ENCODE measurements at places on chromosomes 5 and 9.

DNA sequence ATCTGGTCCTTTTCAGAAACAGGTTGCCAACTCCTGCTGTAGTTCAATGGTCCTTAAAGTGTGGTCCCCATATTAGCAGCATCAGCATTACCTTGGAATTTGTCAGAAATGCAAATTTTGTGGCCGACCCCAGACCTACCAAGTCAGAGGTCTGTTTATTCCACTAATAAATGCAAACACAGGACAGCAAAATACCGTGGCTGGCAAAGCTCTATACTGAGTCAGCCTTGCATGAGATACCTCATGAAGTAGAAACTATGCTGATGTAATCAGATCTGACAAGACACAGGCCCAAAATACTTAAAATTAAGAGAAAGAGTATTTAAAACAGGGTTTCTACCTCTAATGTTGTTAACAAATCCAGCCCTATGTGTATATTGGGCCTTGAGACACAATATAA, 3.0 kb downstream of the GOLM1 start:
- DNase-seq, result no peak

- no peak for DNase-seq
These were observed 11.4 kb upstream of the ENG start for GRCh38 chr9:127865645-127866464.

DNA sequence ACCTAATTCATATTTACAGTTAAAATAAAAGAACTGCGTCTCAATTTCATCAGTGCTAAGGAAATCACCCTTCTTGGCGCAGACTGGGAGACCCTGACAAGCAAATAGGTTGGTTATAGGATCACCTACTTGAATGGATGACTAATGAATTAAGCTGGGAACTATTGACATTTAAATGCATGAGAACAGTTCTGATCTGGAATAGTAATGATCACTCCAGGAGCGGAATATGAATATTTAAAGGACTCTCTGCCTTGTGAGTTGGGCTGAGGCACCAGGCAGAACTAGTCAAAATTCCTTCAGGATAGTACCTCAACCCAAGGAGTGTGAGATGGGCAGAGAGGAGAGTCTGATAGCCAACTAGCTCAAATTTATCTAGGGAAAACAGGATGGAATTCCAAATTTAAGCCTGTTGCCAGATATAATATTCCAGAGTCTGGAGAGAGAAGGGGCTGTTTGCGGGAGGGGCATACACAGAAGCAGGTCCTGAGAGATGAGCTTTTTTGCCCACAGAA, 364.4 kb downstream of the CSNK1G3 start:
- DNase-seq, result no peak

- DNase-seq, result no peak
These were observed 130.0 kb upstream of the CDKN2B start for GRCh38 chr9:22138956-22139660.

DNA sequence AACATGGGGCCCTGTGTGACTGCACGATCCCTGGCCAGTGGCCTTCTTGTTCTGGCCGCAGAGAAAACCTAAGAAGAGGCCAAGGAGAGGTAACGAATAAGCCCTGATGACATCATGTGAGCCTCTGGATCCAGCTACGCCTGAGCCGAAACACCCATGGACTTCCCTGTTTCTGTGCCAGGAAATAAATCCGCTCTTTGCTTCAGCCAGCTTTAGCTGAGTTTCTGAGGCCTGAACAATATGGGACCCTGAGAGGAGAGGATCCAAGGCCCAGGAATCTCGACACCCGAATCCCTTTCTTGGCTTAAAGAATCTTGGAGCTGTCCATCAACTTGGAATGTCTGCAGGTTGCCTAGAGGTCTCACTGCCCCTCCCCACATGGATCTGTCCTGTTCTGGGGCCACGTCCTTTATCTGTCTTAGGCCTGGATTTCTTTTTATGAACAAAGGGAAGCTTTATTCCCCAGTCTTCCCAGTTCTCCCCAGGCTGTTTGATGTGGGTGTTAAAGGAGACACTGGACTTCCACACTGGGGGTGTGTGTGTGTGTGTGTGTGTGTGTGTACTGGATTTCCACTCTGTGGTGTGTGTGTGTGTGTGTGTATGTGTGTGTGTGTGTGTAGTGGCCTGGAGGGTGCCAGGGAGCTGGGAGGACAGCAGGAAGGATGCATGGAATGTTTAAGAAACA, 13.7 kb downstream of the IER5L start:
- no peak for DNase-seq

- peak; percentile 29 for DNase-seq
These were observed 19.7 kb downstream of the ANXA2R start for GRCh38 chr5:43020399-43020746.

DNA sequence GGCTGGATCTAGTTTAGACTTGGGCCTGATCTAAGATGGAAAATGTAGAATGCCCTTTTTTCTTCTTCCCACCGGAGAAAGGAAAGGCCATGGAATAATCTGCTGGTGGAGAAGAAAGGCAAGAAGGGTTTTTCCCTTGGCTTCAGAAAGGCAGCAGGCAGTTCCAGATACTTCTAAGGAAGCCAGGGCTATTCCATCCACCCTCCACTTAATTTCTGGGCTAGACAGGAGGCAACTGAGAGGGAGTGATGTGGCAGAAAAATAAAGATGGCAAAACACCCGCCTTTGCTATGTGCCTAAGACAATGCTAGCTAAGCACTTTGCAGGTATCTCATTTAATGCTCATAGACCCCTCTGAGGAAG, 9.9 kb downstream of the MYOZ3 start:
- no peak for DNase-seq

DNA sequence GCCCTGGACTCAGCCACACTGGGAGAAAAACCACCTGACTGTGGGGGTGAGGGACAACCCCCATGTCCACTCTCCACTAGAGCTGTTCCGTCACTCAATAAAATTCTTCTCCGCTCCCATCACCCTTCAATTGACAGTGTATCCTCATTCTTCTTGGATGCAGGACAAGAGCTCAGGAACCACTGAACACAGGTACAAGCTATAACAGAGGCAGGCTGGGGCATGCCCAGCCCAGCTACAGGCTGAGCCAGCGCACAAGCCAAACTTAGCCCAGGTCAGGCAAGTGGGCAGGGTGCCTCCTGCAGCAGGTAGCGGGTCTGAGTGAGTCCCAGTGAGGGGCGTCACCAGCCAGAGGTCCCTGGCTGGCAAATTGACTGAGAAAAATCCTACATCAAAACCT, 183.4 kb downstream of the HINT1 start:
- no peak for DNase-seq

GRCh38 chr9:94925751-94926430, 199.4 kb downstream of the AOPEP start:
- no peak for DNase-seq

DNA sequence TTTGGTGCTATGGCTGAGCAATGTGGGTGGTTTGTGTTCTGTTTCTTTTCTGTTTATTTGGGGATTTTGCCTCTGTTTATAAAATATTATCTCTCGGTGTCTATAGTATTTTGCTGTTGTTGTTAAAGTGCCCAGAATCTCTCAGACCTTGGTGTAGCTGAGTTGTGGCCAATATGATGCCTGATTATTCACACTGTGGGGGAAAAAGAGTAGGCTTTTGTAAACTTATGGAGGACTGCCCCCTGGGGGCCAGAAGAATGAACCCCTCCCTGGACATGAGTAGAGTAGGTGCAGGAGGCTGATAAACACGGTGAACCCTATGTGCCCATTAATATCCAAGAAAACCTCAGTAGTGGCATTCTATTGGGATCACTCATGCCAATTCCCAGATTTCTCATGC, 49.0 kb upstream of the DPYSL3 start:
- no peak for DNase-seq

DNA sequence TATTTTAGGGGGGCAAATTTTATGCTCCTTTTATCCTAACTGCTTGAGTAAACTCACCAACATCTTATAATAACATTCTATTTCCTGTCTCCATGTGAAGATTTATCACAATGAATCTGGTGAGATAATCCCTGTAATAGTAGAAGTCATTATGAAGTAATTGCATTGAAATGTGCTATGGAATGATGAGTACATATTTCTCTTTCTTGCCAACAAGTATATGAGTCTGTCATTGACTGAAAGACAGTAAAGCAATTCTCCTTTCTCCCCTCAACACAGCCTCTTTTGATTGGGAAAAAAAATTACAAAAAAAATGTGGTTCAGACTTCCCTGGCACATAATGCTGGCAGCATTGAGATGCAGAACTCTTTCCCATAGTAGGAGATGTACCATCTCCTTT, 459.2 kb upstream of the RGMB start:
- DNase-seq, result no peak

- DNase-seq, result no peak
These were observed 27.0 kb downstream of the GRIN3A start for GRCh38 chr9:101711330-101711941.

- DNase-seq, result no peak
These were observed 21.9 kb downstream of the MAMDC2 start for GRCh38 chr9:70065572-70065971.

- no peak for DNase-seq
These were observed 180.5 kb downstream of the NFIB start for GRCh38 chr9:14133394-14133793.

GRCh38 chr9:108588246-108588645, 267.5 kb downstream of the ACTL7B start:
- DNase-seq, result no peak

DNA sequence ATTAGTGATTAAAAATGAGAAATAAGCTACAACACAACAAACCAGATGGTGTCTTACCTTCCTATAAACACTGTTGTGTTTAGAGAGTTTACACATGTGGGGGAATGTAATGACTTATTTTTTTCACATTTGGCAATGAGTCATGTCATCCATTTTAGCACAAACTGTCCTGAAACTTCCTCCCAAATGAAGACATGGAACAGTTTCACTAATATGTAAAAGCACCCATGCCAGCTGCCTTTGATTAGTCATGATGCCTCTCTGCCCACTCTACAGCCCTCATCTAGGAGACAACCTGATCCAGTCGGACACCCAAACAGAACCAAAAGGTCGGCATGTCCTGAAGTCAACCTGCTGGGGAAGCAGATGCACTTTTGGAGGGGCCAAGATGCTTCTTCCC, 98.2 kb downstream of the SEMA5A start:
- DNase-seq, result no peak

DNA sequence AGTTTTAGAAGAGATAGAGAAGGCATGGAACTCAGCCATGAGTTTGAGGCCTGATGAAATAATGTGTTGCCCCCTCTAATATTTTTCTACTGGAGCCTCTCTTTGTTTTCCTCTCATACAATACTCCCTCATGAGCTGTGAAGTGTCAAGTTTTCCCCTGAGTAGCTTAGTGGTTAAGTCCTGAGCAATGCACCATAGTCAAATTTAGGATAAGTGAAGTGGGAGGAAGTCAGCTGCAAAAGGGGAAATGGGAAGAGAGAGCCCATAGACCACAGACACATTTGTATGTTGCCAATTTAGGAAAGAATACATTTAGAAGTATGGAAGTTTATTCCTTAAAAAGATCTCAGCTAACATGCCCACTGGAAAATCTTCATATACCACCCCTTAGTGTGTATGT, 171.5 kb upstream of the NREP start:
- DNase-seq, result no peak

GRCh38 chr9:119836036-119836435, 466.8 kb upstream of the BRINP1 start:
- DNase-seq, result no peak
